Femur (tissue), 1 donor: ENCODE measurements at places on chromosomes 5 and 9.

GRCh38 chr9:86599561-86599960, 245.4 kb upstream of the TUT7 start:
- DNase-seq, result no peak

- DNase-seq, result no peak
Measured at GRCh38 chr9:135247227-135247930, 159.9 kb downstream of the OLFM1 start.

DNA sequence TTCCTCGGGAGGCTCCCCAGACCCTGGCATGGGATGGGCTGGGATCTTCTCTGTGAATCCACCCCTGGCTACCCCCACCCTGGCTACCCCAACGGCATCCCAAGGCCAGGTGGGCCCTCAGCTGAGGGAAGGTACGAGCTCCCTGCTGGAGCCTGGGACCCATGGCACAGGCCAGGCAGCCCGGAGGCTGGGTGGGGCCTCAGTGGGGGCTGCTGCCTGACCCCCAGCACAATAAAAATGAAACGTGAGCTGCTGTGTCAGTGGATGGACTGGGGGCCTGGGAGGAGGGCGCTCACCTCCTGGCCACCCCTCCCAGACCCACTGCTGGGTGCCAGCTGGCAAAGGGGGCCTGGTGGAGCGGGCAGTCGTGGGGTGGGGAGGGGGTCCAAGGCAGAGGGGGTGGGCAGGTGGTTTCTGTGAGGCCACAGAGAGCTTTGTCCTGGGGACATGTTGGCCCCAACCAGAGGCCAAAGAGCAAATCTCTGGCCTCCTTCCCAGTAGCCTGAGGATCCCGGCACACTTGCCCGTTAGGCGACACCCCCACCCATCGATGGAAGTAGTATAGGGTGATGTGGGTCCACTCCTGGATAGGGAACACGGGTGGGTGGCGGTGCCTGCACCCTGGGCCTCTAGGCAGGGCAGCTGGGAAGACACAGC, 9.8 kb downstream of the EGFL7 start:
- no peak for DNase-seq

DNA sequence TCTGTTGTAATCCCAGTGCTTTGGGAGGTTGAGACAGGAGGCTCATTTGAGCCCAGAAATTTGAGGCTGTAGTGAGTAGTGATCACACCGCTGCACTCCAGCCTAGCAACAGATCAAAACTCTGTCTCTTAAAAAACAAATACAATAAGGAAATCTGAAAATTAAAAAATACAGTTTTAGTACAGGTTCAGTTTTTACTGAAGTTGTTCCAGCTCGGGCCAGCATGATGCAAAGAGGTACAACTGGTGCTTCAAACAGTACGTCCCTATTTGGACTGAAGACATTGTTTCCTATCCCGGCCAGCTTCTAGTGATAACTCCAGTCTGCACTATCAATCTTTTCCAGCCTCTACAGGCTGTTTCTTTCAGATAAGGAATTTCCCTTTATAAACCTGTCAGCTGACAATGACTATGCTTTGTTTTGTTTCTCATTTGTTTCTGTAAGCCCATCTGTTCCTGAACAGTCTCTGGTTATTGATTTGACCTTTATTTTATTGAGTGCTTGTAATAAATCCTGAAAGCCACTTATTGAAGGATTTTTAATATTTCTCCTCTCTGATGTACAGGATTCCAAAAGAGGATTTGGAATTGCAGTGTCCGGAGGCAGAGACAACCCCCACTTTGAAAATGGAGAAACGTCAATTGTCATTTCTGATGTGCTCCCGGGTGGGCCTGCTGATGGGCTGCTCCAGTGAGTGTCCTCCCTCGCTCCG, 41.9 kb downstream of the TJP2 start:
- no peak for DNase-seq

DNA sequence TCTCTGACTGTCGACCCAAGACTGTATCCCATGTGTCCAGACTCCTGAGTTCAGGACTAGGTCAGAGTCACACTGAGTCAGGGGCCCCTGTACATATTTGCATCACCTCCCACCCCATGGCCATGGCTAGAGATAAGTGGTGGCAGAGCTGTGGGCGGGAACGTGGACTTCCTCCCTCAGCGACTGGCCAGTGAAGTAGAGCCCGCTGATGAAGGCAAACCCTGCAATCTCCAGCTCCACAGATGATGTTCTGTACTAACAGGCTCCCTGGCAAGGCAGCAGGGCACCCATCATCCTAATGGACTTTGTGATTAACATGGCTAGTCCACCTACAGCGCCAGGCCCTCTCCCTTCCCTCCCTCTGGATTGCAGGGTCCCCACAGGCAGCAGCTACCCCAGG, 110.5 kb upstream of the LRRTM2 start:
- DNase-seq, result no peak

GRCh38 chr5:151054709-151055108, 26.1 kb downstream of the TNIP1 start:
- no peak for DNase-seq

DNA sequence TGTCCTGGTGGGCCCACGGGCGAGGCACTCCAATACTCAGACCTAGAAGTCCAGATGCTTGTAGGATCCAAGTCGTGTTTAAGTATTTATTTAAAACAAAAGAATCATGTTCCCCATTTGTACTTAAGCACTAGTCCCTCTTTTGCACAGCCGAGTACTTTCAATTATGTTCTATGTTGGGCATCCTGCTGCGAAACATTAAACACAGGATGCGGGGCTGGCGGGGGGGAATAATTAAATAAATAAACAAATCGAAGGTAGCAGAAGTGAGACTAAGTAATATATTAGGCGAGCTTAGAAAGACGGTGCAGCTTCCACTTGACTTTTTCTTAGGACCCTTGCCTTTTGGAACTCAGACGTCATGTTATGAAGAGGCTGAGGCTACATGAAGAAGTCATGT, 1129.2 kb upstream of the ACO1 start:
- DNase-seq, result no peak

- peak; percentile 93 for DNase-seq
Measured at GRCh38 chr5:169300468-169301385, at the start of gene SLIT3. Gene SLIT3 (minus strand): TSS chr5:169301139. CDS start chr5:169300709, 430 bp downstream.

- DNase-seq, result no peak
Measured at GRCh38 chr5:79774171-79774854, 84.7 kb downstream of the CMYA5 start.

- DNase-seq, result no peak
Measured at GRCh38 chr9:128408963-128409431, 11.7 kb upstream of the CERCAM start.

- DNase-seq, result no peak
Measured at GRCh38 chr5:143234162-143234842, 169.2 kb downstream of the NR3C1 start.

DNA sequence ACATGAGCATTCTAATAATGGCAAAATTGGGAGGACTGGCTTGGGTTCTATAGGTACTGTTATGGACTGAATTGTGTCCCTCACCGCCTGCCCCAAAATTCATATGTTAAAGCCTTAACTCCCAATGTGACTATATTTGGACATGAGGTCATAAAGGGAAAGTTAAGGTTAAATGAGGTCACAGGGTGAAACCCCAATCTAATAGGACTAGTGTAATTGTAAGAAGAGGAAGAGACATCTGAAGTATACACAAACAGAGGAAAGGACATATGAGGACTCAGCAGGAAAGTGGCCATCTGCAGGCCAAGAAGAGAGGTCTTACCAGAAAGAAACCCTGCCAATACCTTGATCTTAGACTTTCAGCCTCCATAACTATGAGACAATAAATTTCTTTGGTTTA, 23.1 kb downstream of the RNF180 start:
- DNase-seq, result no peak

DNA sequence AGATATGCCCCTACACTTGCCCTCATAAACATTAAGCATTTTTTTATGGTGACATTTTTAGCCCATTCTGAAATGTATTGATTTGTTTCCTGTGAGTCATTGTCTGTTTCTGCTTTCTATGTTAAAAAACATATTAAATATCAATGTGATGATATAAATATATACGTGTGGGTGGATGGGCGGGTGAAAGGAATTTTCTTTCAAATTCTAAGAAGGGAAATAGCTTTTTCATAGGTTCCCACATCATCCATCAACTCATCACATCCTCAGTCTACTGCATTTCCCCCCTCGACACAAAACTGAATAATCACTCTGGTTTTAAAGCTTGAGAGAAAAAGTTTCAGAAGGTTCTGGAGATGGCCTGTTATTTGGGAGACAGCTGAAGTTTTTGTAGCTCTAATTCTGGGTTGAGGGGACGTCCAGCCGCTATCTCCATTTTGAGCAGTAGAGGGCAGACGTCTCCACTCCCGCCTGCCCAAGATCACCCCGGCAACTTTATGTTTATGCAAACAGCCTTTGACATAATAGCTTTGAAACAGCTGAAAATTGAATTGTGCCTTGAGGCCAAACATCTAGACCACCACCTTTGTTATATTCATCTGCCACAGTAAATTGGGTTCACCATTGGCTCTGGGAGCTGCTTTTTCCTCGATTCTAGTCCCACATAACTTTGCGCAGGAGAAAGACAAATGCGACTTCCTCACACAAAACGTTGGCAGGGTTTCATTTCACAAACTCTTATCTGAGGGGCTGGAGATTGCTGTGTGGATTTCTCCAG, 216.2 kb upstream of the CLINT1 start:
- peak; percentile 91 for DNase-seq

GRCh38 chr9:69178583-69179011, 4.5 kb downstream of the TJP2 start:
- no peak for DNase-seq
